ENCODE measurements at places on chromosomes 16 and 17.

DNA sequence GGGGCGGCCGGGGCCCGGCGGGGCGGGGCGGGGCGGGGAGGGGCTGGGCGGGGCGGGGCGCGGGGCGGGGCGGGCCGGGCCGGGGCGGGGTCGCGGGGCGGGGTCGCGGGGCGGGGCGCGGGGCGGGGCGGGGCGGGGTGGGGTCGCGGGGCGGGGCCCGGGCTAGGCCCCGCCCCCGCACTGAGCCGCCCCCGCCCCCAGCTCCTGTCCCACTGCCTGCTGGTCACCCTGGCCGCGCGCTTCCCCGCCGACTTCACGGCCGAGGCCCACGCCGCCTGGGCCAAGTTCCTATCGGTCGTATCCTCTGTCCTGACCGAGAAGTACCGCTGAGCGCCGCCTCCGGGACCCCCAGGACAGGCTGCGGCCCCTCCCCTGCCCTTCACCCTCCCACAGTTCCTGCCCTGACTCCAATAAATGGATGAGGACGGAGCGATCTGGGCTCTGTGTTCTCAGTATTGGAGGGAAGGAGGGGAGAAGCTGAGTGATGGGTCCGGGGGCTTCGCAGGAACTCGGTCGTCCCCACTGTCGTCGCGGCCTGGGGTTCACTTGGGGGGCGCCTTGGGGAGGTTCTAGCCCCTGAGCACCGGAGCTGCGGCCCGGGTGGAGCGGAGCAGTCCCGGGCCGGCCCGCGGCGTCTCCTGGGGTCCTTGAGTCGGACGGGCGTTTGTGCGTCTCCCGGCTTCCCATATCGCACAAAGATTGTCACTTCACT, 795 bp upstream of the HBM start:
- DNase-seq: no peak

- no peak for DNase-seq
Observed at GRCh38 chr17:51078009-51078592, 42.6 kb downstream of the SPAG9 start.

DNA sequence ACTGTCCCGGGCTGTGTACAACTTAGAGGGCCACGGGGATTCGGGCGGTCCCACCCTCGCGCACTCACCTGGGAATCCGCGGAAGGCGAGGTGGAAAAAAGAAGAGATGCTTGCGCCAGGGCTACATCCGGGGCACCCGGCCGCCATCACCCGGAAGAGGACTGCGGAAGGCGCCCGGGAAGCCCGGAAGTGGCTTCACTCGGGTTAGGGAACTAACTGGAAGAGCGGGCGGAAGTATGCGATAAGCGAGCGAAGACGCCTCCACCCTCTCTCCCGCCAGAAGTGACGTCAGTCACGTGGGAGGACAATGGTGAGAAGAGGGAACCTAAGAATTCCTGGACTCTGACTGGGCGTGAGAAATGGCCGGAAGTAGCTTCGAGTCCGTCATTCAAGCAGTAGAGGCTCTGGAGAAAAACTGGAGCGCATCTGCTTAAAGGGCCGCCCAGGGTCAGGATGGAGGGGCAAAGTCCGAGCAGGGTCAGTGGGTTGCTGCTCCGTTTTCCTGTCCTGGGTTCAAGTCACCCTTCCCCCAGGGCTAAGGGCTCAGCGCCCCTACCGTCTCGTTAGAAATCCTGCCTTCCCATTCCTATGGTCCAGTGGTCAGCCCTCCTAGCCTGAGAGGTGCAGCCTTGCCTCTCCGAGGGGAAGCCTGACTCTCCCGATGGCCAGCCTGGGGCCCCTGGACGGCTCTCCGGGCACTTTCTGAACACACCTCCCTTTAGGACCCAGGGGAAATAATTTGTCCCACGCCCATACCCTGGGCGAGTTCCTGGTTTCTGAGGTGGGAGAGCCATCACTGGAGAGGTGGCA, at the start of gene CD2BP2:
Gene CD2BP2, minus strand, starts transcription at position 165 of the 810 bp plus-strand sequence. CDS start 627 bp downstream, outside the sequence.
- DNase-seq: peak; percentile 97

GRCh38 chr16:25081702-25082101, 29.8 kb upstream of the LCMT1 start:
- no peak for DNase-seq

- no peak for DNase-seq
Observed at GRCh38 chr17:12597895-12598294, 67.8 kb upstream of the MYOCD start.

GRCh38 chr17:65584604-65585521, 23.4 kb upstream of the AXIN2 start:
- no peak for DNase-seq

GRCh38 chr16:30060836-30061554, 4.6 kb upstream of the ALDOA start:
- no peak for DNase-seq

- no peak for DNase-seq
Observed at GRCh38 chr16:80176114-80176513, 364.7 kb upstream of the DYNLRB2 start.

DNA sequence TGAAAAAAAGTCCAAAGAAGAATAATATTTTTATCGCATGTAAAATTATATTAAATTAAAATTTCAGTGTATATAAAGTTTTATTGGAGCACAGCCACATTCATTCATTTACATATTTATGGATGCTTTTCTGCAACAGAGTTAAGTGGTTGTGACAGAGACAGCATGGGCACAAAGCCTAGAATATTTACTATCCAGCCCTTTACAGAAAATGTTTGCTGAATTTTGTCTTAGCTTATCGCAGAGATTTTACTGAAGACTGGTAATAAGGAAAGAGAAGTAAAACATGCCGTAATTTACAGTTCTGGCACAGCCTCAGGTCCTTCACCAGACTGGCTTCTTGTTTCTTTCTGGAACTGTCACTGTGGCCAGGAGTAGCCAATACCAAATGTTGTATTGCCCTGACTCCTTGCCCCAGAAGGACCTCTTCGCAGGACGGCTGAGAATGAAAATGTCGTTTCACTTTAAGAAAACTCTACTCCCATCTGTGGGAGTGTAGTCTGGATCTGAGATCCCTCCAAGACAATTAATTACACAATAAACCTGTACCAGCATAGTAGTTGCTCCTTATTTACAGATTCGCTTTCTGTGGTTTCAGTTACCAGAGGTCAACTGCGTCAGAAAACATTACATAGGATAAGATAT, 94.9 kb upstream of the GOT2 start:
- no peak for DNase-seq

DNA sequence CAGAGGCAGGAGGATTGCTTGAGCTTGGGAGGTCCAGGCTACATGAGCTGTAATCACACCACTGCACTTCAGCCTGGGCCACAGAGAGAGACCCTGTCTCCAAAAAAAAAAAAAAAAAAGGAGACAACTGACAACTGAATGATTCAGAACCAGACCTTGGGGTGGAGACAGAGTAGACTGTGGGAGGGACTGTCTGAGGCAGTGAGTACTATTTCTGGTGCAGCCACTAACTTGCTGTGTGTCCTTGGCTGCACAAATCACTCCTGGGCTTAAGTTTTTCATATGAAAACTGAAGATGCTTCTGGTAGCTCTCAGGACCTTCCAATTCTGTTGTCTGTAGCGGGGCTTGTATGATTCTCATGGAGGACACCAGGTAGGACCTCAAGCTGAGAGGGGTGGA, 5.8 kb downstream of the ASB16 start:
- DNase-seq: no peak

GRCh38 chr17:50188921-50189549, 12.4 kb downstream of the COL1A1 start:
- no peak for DNase-seq

DNA sequence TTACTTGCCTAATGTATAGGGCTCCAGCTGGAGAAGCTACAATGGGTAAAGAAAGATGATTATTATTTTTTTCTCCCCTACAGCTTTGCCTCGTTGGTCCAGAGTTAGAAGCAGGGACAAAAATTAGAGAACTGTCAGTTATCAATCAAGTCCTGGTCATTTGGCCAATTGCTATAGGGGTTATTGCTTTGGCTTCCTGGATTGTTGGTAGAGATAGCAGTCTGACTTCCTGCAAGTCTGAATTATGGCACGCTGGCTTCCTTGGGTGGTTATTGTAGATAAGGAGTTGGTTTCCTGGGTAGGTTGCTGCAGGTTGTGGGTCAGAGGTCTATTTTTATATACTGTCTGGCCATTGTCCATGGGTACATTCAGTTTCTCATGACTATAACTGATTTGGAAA, 84.7 kb upstream of the ELAC2 start:
- DNase-seq: no peak

DNA sequence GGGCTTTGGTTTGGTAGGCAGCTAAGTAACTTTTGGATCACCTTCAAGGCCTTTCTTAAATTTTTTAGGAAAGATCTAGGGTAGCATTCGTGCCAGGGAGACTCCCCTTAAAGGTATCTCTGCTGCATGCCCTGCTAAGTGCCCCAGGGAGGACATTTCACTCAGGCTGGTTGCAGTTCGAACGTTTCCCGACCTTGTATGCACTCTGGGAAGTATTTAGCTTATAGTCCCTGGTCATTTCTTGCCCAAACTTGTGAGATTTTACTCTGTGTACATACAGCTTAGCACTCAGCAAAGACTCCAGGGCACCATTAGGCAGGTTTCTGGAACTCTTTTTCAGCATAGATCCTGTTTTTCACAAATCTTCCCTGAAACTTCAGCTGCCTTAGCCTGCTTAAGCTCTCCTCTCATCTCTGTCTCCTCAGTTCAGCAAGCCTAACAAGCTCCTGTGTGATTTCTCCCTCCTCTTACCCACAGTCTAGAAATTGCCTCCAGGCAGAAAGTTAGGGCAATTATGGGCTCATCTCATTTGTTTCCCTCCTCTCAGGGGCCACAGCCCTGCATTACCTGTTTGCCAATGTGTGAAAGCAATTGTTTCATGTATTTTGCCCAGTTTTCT, 84.6 kb downstream of the MRTFB start:
- no peak for DNase-seq

GRCh38 chr17:6497496-6498221, 53.4 kb downstream of the PIMREG start:
- no peak for DNase-seq

- no peak for DNase-seq
Observed at GRCh38 chr17:600576-601243, 113.9 kb downstream of the VPS53 start.

DNA sequence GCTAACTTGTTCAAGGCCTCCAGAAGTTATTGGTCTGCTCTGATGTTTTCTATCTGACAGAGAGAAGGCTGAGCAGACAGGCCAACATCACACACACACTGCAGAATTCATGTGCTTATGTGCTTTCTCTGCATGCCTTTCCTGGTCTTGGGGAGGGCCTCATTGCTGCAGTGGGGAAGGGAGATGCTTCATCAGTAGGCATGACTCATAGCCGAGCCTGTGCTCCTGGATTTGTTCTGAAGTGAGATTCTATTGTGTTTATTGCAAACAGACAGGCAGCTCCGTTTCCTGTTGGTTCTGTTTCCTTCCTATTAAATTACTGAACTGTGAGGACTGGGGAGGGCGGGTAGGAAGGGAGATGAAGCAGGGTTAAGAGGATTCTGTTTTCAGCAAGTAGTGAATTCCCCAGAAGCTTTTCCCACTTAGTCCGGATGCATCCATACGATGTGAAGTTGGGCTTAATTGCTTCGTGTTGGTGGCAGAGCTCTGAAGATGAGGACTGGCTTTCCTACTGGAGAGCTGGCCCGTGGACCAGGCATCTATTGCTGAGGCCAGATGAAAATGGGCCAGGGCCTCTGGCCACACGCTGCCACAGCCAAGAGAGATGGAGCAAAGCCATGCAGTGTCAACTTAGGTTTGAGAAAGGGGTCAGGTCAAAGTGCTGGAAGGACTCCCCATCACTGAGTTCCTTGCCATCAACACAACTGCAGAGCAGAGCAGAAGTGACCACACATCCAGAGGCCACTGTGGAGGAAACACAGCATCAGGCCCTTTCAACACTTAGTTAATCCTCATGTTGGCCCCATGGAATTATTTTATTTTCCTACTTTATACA, 179.3 kb downstream of the UTP18 start:
- no peak for DNase-seq

- DNase-seq: no peak
Observed at GRCh38 chr16:72609066-72609465, 437.1 kb upstream of the PMFBP1 start.

GRCh38 chr16:4525634-4526277, 12.8 kb downstream of the CDIP1 start:
- no peak for DNase-seq

GRCh38 chr17:28857905-28858800, 3.3 kb downstream of the ERAL1 start:
- DNase-seq: no peak

DNA sequence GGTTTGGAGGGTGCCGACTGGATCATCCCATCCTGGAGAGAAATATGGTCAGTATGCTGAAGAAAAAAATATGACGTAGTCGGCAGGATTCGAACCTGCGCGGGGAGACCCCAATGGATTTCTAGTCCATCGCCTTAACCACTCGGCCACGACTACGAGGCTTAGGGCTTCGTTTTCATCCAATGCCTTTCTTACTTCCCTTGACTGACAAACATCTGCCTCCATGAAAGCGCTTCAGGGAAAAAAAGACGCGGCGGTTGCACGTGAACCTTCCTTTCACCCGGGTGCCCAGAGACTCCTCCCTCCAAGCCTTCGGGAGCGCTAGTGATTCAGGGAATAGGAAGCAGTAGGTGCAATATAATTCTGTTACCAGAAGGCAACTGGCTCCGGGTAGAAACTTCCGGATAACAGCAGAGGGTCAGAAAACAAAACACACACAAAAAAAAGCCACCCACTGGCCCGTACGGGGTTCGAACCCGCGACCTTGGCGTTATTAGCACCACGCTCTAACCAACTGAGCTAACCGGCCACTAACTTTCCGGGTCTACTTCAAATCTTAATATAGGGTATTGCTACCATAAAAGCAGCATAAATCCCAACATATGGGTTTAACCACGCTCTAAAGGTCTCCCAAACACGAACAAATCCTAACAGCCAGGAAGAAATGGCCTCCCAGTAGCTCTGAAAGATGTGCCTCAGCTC, 16.3 kb upstream of the AURKB start:
- peak; percentile 86 for DNase-seq

DNA sequence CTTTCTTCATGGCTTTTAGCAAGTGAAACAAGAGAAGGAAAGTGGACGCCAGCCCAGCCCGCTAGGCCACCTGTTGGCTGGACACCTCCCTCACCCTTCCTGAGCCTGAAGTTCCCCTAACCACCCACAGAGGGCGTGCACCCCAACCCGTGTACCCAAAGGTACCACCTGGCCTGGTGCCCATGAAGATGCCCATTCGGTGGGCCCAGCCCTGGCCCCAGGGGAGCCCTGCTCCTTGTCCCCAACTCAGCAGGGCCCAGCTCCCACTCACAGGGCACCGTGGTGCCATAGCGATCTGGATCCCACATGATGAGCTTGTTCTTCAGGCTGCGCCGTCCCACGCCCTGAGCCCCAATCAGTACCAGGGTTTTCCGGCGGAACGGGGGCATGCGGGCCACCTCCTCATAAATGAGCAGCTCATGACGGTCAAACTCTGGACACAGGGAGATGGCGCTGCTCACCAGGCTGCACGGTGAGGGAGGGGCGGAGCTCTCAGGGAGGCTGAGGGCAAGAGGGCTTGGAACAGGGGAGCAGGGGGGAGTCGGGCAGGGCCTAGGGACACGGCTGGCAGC, 26.8 kb downstream of the MPP2 start:
- no peak for DNase-seq

DNA sequence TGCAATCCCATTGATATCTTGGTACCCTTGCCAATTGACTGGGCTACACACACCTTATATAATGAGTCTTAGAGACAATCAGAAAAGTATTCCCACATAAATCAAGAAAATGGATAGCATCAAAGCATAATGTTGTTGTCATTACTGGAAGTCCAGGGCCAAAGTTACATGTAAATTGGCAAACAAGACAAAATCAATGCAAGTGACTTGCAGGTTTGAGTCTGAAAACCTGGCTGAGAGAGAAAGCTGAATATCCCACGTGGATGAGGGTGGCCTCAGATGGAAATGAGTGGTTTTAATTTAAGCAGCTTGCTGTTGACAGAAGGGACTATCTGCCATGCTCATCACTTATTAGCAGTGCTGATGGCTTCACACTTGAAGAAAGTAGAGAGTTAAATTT, 324.0 kb upstream of the MON1B start:
- DNase-seq: no peak
